ENCODE measurements at places on chromosomes 13 and 19.
A peak's percentile ranks its signal among the peaks of the same experiment; 100 is the strongest.

DNA sequence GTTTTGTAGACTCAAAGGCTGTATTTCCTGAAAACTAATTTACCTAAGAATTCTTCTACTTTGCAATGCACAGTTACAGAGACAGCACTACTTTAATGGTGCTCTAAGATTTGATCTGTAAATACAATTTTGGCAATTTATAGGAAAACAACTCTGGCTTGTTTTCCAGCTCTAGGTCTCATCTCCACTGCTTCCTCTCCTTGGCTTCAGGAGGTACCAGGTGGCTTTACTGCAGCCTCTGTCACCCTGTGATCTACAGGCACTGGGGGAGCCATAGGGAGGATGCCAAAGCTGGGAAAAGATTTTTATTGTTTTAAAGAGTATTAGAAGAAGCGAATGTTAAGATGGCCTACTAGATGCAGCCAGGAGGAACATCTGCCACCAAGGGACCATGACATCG, 1563.6 kb downstream of the OLFM4 start:
- no peak for DNase-seq

DNA sequence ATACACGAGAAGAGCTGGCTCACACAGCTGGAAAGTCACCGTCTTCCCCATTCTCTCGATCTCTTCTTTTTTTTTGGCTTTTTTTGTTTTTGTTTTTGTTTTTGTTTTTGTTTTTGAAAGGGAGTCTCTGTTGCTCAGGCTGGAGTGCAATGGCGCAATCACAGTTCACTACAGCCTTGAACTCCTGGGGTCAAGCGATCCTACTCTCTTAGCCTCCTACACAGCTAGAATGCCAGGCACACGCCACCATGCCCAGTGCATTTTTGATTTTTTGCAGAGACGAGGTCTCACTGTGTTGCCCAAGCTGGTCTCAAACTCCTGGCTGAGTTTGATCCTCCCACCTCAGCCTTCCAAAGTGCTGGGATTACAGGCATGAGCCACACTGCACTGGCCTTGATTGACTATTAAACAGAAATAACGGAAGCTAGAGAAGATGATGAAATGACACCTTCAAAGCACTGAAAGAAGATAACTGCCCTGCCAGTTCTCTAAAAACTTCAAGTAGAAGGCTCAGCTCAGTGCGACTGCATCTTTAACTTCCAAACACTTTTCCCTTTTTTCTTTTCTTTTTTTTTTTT, 4.0 kb downstream of the FXYD3 start:
- DNase-seq = no peak

DNA sequence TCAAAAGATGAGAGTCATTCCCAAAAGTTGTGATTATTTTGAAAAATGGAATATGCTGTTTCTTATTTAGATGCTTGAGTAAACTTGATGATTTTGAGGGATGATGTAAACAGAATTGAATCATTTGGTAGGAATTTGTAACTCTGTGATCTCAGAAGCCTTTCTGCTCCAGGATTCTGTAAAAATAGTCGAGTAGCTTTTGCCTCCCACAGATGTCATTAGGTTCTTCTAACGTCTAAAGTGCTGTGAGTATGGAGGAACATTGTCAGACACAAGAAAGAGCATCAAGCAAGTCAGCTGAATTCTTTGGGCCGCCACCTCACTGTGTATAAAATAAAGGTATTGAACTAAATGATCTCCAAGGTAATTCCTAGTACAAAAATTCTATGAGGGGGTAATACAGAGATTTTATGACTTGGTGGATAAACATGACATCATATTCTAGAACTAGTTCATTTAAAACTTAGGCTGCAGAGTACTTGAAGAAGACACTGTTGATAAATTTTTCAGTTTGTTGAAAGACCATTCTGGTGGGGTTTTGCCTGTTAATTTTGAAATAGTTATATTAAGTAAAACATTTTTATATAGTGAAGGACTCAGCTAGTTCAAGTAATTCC, 1.4 kb upstream of the GPR183 start:
- DNase-seq = no peak

DNA sequence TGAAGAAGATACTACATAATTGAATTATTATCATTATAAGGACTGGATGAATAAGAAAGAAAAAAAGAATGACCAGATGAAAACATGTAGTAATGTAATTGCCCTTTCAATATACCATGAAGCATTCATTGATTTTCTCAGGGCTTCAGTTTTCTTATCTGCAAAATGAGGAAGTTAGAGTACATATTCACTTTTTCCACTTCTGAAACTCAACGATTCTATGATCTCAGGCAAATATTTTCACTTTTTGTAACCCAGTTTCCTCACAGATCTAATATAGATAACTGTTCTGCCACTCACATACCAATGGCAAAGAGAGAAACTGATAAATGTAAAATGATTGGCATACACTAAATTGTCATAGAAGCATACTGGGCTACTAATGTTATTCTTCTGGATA, 856.6 kb upstream of the KLHL1 start:
- no peak for DNase-seq

DNA sequence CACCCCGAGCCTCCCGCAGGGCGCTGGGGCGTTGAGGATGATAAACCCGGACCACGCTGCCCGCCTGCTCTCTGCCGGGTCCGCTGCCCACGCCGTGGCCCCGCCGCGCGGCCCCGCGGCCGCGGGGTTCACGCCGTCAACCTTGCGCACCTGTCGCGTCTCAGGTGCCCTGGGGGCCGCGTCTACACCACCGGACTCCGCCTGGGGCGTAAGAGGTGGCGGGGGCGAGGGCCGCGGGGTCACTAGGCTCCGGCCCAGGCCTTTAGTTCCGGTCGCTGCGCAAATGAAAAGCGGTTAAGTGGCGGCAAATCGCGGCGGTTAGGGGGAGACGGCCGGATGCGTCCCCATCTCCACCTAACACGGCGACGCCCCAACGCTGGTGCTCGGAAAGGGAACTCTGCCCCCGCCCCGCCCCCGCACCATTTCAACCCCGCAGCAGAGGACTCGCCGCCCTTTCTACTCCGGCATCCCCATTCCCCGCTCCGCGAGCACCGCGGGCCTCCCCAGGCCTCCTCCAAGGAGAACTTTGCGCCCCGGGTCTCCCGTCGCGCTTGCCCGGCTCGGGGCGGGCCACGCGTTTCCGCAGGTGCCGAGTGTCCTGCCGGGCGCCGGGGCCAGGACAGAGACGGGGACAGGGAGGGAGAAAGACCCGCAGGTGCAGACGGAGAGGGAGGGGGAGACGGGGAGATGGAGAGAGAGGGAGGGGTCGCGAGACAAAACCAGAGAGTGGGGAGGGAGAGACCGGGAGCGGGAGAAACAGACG, 4.3 kb downstream of the ONECUT3 start:
- no peak for DNase-seq

DNA sequence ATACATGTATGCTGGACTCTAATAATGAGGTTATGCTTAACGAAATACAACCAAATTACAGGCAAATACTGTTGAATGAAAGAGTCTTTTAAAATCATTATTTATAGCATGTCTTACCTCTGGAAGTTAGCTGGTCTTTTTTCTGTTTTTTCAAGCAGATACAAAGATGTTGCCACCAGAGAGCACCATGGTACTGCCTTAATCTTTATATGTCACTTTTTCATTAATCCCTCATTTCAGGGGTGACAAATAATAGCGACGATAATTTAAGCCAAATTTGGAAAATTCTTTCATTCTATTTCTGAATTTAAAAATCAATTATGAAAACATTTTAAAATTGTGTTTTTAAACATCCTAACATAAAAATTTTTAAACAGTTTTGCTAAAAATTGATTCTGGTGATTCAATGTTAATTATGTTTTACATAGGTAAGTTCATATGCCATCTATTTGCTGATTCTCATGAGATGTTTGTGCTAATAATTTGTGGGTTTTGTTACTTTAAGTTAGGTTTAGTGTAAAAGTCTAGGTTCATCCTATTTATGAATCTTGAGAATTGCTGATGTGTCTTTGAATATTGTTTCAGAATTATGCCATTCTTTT, 379.3 kb upstream of the SGCG start:
- no peak for DNase-seq

GRCh38 chr13:75541287-75541686, 3.6 kb upstream of the COMMD6 start:
- no peak for DNase-seq

GRCh38 chr19:38369584-38369983, 4.8 kb upstream of the PSMD8 start:
- no peak for DNase-seq

GRCh38 chr19:45601115-45601514, 897 bp downstream of the GPR4 start:
- DNase-seq = no peak

DNA sequence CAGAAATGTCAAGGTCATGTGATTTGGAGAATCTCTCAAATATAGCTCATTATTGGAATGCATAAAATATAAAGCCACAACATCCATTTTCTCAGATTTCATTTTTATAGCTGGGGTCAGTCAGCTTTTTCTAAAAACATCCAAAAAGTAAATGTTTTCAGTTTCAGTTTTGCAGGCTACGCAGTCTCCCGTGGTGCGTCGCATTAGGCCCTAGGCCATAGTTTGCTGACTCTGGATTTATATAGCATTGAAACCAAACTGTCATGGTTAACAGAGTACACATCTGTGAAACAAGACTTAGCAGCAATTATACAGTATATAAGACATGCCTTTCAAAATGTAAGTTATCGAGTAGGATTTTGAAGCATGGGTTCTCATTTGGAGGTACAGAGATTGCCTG, 140.0 kb downstream of the IRS2 start:
- DNase-seq = no peak

DNA sequence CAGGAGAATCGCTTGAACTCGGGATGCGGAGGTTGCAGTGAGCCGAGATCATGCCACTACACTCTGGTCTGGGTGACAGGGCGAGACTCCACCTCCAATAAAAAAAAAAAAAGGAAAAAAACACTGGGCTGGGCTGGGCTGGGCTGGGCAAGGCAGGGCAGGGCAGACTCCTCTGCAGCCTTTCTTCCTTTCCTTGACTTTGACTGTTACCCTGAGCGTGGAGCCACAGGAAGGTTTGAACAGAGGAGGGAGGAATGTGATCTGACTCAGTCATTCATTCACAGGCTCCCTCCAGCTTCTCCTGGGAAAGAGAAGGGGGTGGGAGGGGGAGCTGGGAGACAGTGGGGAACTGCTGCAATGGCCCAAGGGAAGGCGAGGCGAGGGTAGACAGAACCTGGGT, 2.7 kb upstream of the ACTN4 start:
- no peak for DNase-seq

- no peak for DNase-seq
Measured at GRCh38 chr19:13689085-13689484, 75.2 kb upstream of the MRI1 start.

DNA sequence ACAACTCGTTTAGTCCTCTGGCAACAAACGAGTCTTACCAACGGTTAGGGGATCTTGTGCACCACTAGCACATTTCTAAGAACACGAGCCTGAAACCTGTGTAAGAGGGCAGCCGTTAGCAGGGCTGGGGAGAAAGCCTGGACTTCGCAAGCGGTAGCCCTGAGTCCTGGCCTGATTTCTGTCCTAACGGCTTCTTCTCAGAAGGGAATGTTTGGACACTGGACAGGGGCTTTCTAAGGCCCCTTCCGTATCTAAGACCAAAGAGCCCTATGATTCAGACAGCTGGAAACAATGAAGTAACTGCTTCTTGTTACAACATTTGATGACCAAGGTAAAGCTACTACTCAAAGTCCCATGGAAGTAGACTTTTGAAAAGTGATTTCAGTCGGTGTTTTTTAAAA, 2.2 kb downstream of the ANKRD10 start:
- no peak for DNase-seq

DNA sequence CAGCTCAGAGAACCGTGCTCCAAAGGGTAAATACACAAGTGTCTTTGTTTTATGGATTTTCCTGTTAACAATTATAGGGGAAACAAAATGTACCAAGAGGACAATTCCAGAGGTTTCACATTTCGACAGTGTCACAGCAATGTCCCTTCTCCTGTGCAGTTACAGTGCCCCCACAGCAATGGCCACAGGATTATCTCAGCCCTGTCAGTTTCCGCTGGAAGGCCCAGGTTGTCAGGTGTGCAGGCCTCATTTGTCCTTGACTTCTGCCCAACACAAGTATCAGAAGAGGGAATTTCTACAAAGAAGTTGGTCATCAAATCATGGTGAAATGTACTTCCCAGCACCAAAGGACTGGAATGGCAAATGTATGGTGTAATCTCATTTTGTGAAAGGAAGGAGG, 11.2 kb upstream of the N4BP2L2 start:
- DNase-seq = no peak

DNA sequence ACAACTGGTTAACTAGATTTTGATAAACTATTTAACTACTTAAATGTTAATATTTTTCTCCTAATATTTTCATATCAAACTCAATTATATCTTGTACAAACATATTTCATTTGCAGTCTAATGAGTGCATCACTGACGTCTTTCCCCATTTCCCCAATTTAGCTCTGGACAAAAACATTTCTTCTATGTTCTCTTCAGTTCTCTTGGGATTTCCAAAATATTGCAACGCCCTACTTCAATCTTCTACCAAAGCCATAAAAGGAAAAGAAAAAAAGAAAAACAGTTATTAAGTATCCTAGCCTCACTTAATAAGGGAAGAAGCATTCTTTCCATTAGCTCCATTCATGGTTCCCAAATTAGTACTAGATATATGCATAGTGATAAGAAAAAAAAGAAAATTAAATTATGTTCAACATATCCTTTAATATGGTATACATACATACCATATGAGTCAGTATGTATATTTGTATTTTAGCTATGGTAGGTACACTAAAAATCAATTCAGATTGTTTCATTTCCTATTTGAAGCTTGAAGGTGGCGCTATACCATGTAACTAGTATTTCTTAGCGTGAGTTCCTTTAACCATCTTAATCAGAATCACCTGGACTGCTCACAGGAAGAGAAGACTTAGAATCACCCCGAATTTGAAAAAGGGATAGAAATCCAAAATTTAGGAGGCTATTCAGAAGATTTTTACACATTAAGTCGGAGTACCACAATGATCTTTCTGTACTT, 9.9 kb downstream of the FBXL3 start:
- no peak for DNase-seq

GRCh38 chr13:30466358-30466714, 600 bp upstream of the HMGB1 start:
- DNase-seq = no peak

- DNase-seq = peak; percentile 52
Measured at GRCh38 chr19:18865973-18866799, 29.8 kb downstream of the CERS1 start.

- no peak for DNase-seq
Measured at GRCh38 chr13:92297971-92298942, 899.8 kb downstream of the GPC5 start.

- no peak for DNase-seq
Measured at GRCh38 chr19:3781603-3782002, 4.6 kb downstream of the MATK start.

DNA sequence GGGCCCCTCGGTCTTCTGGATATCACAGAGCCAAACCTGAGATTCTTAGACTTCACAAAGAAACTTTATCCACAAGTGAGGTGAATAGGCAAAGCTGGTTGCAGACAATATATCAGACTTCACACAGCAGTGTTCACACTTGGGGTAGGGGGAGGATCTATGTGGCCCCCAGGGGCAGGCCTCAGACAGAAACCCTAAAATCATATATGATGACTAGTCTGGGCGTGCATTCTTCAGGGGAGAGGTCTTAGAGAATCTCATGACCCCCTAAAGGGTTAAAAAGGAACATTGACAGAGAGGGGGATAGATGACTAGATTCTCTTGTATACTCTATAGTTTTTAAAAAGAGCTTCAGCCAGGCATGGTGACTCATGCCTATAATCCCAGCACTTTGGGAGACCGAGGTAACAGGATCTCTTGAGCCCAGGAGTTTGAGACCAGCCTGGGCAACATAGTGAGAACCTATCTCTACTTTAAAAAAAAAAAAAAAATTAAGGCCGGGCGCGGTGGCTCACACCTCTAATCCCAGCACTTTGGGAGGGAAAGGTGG, 2.8 kb downstream of the TYROBP start:
- DNase-seq = no peak

Measured in central memory CD4-positive, alpha-beta T cell (primary cell).